ENCODE measurements at places on chromosomes 7 and 10.

DNA sequence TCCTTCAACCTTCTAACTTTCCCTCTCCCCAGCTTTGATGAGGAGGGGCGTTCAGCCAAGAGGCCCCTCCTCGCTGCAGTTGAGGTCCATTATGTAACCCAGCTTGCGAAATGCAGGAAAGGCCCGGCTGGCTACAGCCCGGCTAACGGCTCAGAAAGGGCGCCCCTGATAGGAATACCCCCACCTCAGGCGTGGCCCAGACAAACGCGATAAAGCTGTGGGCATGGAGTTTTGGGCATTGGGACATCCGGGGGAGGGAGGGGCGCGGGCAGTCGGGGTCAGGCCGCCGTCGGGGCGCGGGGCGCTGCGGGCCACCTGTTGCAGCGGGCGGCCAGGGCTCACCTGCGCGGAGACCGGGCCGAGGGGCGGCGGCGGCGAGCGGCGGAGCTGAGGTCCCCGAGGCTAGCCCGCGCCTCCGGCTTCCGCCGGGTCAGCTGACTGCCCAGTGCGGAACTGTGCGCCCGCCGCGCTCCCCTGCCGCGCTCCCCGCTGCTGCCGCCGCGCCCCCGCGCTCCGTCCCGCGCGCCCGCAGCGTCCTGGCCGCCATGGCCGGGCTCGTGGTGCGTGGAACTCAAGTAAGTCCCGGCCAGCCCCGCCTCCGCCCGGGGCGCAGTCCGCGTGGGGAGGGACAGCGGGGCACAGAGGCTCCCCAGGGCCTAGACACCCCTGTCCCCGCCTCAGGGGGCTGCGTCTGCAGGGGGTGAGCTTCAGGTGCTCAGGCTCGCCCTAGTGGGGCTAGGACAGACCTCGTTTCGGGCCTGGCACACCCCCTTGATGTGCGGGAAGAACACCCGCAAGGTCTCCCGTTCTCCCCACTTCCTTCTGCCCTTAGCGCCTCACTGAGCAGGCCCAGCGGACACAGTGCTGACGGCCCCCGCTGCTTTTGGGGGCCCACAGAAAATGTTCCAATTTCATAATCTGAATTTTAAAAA, at the start of gene LRMDA:
Gene LRMDA, plus strand, starts transcription at position 445 of the 932 bp plus-strand sequence.
- peak; percentile 78 for DNase-seq

DNA sequence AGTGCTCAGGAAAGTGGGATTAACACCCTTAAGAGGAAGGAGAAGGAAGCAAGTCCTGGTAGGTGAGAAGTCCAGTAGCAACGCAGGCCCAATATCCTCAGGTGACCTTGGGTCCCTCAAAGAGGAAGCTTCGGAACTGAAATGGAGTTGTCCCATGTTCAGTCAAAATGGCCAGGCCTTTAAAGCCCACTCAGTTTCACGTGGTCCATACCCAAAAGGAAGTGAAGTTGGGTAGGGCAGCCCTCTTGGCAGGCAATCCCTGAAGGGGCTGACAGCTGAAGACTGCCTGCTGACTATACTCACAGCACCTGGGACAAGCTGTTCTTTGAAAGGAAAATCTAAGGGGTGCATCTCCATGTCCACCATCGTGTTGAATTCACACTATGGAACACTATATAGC, 3.0 kb downstream of the GSAP start:
- no peak for DNase-seq

- no peak for DNase-seq
These were observed 16.7 kb downstream of the INSYN2A start for GRCh38 chr10:127179612-127180250.

DNA sequence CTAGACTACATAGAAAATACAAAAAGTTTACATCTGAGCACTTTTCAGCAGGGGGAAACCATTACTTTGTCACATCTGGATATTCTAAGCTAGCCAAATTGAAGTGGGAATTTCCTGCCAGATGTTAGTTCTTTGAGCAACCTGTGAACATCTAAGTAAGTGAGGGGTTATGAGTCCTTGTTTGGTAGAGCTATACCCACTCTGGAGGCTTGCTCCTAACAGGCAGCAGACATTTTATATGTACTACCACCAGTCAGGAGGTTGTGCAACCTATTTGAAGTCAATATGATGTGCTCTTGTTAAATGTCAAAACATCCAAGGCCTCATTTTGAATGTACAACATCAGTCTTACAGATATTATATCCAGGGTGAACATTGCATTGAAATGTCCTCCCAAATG, 143.3 kb upstream of the KAT6B start:
- no peak for DNase-seq

DNA sequence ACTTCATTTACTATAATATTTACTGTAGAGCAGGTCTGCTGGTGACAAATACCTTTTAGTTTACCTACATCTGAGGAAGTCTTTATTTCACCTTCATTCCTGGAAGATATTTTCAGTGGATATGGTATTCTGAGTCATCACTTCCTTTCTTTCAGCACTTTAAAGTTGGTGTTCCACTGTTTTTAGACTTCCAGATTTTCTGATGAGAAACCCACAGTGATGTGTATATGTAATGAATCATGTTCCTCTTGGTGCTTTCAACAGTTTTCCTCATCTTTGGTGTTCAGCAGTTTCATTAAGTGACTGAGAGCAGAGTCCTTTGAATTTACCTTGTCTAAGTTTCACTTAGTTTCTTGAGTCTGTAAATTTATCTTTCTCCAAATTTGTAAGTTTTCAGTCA, 36.4 kb downstream of the COPG2 start:
- no peak for DNase-seq

DNA sequence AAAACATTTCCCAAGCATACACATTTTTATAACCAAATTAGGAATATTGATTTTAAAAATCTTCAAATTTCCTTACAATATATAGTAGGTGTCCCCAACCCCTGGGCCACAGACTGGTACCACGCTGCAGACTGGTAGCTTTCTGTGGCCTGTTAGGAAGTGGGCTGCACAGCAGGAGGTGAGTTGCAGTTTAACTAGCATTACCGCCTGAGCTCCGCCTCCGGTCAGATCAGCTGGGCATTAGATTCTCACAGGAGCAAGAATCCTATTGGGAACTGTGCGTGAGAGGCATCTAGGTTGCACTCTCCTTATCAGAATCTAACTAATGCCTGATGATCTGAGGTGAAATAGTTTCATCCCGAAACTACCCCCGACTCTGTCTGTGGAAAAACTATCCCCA, 62.1 kb downstream of the ZWINT start:
- DNase-seq: no peak

DNA sequence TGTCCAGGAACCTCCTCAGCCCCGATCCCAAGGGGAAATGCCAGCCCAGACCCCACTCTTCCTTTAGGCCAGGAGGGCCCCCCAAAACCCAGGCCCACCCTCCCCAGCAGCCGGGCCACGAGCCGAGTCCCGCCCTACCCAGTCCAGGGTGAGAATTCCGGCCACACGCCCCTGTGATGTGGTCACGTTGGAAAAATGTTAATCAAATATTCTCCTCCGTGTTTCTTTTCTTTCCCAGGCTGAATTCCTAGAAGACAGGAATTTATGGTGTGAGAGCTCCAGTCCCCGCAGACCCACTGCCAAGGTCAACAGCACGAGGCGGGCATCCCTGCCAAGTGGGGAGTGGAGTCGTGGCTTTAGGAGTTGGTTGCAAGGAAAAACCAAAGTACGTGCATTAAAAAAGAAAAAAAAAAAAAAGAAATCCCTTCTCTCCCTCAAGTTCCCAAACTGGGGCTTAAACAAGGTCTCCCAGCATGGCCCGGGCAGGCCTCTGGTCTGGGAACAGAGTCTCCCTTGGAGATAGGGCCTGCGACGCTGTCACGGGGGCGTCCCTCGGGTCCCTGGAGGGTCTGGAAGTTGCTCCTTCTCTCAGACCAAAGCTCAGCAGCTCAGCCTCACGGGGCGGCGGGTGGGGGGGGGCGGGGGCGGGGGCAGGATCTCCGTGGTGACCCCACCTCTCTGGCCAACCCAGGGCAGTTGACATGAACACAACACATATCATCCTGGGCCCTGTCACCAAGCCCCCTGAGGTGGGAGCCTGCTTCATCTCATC, 28.1 kb upstream of the ELN start:
- DNase-seq: no peak

- DNase-seq: no peak
These were observed 5.1 kb upstream of the TSPAN12 start for GRCh38 chr7:120862987-120863590.

GRCh38 chr7:142436601-142437000, 178.7 kb upstream of the PRSS58 start:
- DNase-seq: no peak

- no peak for DNase-seq
These were observed 416.1 kb downstream of the PARD3 start for GRCh38 chr10:34399013-34399412.

GRCh38 chr10:16952610-16953009, 135.4 kb upstream of the RSU1 start:
- DNase-seq: no peak

DNA sequence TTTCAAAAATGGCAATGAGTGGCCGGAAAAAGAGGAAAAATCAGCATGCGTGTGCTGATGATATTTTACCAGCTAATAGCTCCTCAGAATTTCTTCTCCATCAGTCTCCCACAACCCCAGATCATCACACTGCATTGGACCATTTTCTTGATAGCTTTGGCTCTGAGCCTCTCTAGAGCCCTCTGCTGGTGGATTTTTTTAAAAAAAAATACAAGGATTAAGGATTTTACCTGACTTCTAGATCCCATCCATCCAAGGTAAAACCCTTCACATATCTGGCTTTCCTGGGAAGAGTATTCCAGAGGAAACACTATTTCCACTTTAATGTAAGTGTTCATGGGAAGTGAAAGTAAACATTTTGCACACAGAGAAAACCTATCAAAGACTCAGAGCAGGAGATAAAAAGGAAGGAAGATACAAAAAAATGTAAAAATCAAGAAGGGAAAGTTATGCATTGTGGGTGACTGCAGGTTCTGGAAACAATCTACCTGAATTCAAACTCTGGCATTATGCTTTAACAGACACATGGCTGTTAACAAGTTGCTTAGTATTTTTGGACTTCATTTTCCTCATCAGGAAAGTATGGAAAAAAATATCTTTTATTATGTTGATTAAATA, 380.9 kb downstream of the LRRTM3 start:
- no peak for DNase-seq

DNA sequence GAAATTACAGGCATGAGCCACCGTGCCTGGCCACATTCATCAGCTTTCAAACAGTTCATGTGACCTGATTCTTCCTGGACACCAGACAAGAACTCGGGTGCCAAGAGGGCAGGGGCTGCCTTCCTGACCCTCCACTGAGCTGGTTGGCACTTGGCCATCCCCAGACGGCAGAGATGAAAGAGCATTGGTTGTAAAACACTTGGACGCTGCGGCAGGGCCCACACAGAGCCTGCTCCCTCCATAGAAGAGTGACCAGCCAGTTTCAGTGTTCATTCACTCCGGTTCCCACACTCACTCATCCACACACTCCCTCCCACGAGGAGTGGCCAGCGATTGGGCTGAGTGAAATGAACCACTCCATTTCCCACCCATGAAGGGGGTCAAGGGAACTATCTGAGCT, 112.3 kb downstream of the ITGB8 start:
- DNase-seq: no peak

DNA sequence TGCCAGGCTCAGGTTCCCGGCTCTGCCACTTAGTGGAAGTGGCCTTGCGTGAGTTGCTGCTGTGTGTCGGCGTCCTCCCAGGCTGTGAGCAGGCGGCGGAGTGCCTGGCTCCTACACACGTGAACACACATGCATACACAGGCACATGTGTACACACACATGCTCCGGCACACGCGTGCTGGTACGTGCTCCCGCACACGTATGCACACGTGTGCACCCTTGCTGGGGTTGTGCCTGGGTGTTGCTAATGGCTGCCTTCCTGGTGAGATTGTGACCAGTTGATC, 107.6 kb downstream of the INPP5A start:
- peak; percentile 39 for DNase-seq

GRCh38 chr7:23267357-23267756, 20.8 kb downstream of the GPNMB start:
- DNase-seq: no peak

- DNase-seq: no peak
These were observed 192.6 kb downstream of the CDCA7L start for GRCh38 chr7:21753071-21753470.

DNA sequence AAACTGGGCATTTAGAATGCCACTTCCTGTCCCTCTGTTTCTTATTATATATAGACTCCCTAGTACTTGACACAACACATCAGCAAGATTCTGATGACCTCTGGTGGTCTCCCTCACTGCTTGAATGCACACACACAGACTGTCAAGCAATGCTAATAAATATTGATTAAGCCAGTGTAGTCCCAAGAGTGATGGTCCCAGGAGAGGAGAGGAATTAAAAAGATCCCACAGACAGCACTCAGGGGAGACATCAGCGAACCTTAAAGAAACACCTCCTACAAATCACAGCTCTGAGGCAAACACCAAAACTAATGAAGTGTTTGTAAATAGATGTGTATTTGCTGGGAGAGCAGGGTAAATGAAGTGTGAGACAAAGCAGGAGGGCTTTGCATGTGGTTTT, 1291.2 kb downstream of the XPNPEP1 start:
- no peak for DNase-seq

DNA sequence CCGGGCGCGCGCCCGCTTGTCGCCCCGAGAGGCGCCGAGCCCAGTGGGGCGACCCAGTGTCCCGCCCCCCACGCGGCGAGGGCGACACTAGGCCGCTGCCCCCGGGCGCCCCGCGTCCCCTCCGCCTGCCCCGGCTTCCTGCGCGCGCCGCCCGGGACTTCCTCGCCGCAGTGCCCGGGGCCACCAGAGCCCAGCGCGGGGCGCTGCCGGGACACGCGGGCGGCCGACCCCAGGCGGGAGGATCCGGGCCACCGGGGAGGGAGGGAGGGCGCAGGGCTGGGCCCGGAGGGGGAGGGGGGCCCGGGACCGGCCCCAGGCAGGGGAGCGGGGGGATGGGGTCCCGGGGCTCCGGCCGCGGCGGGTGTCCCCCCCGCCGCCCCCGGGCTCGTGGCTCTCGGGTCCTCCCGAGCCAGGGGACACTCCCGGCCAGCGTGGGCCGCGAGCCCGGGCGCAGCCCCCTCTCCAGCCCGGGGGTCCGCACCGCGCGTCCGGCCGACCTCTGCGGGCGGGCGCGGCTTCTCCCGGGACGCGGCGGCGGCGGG, 435 bp upstream of the PWWP2B start:
- DNase-seq: peak; percentile 86

- DNase-seq: no peak
These were observed 51.4 kb downstream of the PCDH15 start for GRCh38 chr10:54749623-54750022.

GRCh38 chr10:103818765-103819374, 36.5 kb downstream of the SH3PXD2A start:
- no peak for DNase-seq

- DNase-seq: no peak
These were observed 225.0 kb downstream of the CTNNA3 start for GRCh38 chr10:67471022-67471421.
